ENCODE measurements at places on chromosomes 4 and X.

- peak; percentile 7 for DNase-seq
Measured at GRCh38 chr4:2799224-2799911, 6.5 kb downstream of the SH3BP2 start.

GRCh38 chr4:60729194-60729593 lies 470.9 kb upstream of the ADGRL3 start:
- no peak for DNase-seq

DNA sequence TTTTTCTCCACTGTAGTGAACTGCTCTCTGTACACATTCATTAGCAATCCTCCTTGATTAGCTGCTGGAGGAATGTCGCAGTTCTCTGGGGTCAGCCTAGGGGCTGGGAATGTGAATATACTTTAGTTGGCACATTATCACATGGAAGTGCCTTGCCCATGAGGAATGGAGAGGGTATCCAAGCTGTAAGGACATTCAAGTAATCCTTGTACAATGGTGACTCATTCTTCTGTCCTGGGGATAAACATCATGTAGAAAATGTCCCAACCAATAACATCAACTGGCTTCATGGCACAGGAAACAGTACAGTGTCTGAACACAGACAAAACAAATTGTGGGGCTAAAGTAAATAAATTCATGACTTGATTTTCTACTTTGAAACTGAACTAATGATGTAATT lies 147.1 kb downstream of the GLRA2 start:
- no peak for DNase-seq

- DNase-seq: no peak
Measured at GRCh38 chr4:169976951-169977350, 49.2 kb downstream of the MFAP3L start.

DNA sequence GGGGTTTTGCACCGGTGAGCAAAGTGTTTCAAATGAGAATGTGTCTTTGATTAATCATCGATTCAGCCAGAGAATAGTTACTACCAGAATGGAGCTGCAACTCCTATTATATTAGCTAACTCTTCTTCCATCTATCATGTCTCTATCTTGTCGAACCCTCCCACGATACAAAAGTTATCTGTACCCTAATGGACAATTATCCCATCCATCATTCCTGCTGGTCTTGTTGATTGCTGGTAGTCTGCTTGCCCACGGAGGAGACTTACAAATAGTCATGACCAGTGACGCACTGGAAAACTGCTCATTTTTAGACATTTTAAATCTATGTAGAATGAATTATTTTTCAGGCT lies 67.5 kb downstream of the RTL9 start:
- DNase-seq: no peak

DNA sequence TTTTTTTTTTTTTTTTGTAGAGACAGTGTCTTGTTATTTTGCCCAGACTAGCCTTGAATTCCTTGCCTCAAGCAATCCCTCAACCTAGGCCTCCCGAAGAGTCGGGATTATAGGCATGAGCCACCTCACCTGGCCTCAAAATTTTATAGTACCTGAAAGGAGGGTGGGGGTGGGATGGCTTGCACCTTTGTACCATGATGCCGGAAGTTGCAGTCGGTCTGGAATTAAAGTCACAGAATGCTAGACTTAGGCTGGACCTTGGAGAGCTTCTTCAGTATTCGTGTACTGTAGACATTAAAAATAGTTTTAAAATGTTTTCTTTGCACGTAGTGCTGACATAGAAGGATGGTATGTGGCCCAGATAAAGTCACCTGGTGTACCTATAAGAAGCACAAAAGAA lies 280.9 kb downstream of the STIM2 start:
- no peak for DNase-seq

GRCh38 chr4:149187726-149188125 lies 627.9 kb downstream of the IQCM start:
- no peak for DNase-seq

GRCh38 chrX:41526925-41527324 lies 79.8 kb downstream of the NYX start:
- DNase-seq: no peak

DNA sequence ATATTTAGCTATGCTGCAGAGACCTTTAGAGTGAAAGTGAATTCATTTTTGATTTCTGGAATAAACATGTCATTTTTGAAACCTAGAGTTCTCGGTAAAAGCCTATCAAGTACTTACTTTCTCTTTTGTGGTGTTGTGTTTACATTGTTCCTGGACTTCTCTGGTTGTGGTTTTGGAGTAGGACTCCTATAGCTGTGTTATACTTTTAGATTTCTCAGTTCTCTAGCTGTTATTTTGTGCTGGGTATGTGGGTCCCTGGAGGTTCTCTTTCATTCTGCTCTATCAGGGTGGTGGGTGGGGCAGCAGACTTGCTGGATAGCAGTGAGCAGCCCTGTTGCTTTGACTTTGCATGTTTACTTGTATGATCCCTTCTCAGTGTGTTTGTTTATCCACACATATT lies 25.6 kb upstream of the MSMO1 start:
- no peak for DNase-seq

DNA sequence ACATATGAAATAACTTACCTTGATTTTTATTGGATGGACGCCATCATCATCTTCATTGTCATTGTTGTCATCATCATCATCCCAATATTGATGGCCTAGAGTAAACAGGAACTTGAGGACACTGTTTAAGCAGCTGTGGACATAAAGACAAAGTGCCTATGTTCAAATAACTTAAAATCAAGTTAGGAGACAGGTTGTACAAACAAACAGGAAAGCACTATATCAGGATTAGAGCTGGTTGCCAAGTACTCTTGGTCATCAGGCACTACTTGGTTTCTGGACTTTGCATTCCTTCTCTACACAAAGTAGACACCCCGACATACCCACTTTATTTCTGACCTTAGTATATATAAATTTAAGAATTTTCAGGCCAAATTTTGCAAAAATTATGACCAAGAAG lies 608.6 kb downstream of the KLHL13 start:
- DNase-seq: no peak

DNA sequence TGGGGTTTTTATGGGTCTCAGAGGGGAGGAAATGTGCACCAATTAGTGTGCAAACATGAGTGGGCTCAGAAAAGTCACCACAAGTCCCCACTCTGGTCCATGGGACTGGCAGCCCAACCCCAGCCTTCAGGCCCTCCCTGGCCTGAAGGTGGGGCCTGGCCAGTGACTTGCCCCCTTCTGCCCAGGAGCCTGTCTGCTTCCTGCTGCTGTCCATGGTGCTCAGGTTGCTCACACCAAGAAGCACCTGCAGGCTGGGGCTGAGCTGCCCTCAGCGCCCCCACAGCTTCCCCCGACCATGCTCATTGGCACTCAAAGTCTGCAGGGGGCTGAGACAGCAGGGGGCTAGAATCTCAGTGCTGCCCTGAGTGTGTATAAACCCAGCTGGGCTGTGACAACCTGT lies 30.6 kb upstream of the GC start:
- DNase-seq: no peak

DNA sequence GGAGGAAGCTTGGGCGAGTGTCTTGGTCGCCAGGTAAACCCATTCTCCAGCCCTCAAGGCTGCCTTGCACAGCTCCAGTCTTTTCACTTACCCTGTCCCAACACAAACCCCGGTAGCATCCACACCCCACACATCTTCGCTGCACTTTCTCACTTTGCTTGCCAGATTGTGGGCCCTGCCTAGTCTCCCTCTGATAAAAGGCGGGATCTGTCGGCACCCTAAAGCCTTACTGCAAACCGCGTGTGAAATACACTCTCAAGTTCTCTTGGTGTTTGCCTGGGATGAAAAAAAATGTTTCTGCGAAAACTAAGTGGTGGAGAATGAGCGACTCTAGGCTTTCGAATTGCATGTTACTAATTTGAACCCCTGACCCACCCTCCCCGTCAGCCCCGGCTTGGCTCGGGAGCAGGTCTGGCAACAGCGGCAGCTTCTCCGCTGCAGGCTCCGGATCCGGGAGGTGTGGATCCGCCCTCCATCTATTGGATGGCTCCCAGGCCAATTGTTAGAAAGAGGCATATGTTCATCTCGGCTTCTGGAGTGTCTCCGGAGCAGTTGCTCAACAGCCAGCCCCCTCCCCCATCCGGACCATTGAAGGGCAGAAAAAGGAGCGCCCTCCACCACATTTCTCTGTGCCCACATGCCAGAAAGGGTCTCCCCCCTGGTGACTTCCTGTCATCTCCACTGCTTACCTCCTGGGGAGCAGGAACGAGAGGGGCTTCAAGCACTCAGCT lies 3.0 kb upstream of the CITED1 start:
- DNase-seq: peak; percentile 52

DNA sequence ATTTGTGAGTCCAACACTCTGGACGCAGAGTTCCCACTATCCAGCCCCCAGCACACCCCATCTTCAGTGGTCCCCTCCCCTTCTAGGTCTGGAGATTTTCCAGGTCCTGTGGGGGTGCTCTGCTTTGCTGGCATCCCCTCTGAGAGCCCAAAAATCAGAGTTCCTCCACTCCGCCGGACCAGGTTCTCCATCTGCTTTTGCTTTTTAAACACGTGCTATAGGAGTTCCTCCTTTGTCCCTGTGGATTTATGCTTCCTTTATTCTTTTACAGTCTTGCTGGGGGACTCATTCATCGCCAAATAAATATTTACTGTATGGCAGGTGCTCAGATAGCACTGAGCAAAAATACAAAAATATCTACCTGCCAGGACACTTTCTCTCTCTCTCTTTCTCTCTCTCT lies 324.7 kb downstream of the STK32B start:
- DNase-seq: no peak

GRCh38 chr4:85244638-85245037 lies 230.3 kb upstream of the ARHGAP24 start:
- DNase-seq: no peak

- DNase-seq: no peak
Measured at GRCh38 chr4:163486321-163486720, 8.2 kb upstream of the TMA16 start.

DNA sequence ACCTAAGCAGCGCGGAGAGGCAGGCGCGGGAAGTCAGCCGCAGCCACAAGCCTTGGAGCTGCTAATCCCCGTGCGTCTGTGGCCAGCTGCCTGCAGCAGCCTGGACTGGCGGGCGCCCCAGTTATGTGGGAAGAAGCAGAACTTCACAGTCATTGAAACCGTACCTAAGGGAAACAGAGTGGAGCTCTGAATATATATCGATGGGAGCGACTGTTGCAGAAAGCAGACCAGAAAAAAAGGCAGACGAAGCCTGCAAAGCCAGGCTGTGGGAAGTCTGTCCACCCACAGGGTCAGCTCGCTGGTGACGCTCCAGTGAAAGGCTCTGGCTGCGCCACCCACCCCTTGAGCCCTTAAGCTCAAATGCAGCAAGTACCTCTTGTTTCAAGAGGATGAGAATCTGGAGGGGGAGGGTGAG lies 24.7 kb downstream of the KCNE5 start:
- peak; percentile 86 for DNase-seq

DNA sequence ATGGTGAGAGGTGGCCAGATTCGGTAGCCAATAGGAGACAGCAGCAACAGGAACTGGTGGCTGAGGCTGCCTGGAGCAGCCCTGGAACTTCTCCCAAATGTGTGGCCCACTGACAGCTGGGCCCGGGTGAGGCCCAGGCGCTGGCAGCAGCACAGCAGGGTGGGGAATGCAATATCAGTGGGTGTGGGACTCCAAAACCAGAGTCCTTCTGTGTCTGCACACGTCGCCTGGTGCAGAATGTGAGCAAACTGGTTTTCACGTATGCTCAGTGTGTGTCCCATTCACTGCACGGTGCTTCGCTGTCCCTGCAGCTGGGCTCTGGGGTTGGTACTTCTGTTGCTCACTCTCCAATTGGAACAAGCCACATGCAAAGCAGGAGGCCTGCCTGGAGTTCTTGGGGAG lies 14.4 kb upstream of the CENPU start:
- no peak for DNase-seq

DNA sequence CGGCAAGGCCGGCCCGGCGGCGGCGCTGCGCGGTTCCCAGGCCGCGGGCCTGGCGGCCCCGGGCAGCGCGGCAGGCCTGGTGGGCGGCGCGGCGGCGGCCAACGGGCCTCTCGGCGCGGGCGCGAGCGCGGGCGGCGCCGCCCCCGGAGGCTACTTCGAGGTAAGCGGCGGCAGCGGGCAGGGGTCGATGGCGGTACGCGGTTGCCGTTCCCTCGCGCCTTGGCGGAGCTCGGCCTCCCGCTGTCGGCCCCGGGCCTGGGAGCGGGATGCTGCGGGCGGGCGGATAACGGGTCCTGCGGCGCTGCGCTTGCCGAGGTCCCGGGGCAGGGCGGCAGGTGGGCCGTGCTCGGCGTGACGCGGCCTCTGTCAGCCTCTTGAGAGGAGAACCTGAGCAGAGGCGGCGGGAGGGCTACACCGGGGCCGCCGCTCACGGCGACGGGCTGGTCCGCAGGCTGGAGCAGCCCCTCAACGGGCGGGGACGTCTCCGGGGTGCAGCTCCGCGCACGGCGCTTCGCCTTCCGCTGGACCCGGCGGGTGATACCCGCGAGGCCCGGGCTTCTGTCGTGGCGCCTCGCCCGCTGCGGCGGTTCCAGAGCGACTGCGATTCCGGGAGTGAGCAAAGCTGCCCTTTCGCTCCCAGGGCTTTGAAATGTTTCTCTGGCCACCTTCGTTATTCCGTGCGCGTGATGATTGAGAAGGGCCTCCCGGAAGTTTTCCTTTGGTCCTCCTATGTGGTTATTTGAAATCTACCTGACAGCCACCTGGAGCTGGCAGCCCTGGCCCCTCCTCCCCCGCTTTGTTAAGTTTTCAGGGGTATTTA lies 774 bp downstream of the FAM193A start:
- peak; percentile 30 for DNase-seq

DNA sequence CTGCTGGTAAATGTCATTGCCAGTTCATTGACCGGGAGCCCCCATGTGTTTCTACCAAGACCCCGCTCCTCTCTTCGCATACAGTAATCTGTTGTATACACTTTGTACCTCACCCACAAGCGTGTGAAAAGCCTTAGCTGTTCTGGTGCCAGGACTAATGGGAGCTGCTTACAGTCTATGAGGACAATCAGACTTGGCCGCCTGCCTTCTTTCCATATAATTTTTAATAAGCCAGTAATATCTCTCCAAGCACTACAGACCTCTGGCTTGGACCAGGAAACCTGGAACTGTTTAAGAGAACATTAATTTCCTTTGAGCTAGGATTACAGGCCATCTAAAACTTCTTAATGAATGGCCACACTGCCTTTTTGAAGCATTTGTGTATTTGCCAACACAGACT lies 149.7 kb upstream of the MSX1 start:
- no peak for DNase-seq

DNA sequence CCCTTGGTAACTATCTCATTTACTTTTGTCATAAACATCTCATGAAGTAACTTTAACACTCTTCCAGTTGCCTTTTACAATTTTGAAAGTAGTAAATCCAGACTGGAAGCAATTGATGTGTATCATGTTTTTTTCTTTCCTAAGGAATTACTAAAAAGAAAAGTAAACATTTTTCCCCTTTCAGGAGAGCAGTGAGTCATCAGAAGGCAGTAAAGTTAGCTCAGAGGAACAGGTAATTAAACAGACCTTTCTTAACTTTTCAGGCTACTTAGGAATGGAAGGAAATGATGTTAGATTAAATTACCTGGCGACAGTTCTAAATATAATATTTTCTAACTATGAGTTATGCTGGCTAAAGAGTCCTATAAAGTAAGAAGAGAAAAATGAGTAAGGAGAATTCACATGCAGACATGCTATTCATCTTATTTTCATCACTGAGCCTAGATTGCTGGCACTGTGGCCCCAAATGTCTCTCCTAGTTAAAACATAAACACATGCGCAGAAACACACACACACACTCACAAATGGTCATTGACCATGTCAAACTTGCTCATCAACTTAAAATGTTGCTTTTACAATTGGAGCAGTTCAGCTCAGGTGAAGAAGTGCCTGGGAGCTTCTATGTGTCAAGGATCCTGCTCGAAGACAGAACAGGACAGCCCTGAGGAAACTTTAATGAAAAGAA lies 9.3 kb downstream of the DMP1 start:
- DNase-seq: no peak

All from posterior cingulate gyrus (tissue), 11 donors.